ENCODE measurements at places on chromosomes 12 and 14.

GRCh38 chr12:28104903-28105864 lies 85.1 kb upstream of the CCDC91 start:
- no peak for DNase-seq

- DNase-seq, result no peak
Measured at GRCh38 chr12:121791671-121792551, 1.6 kb downstream of the RHOF start.

DNA sequence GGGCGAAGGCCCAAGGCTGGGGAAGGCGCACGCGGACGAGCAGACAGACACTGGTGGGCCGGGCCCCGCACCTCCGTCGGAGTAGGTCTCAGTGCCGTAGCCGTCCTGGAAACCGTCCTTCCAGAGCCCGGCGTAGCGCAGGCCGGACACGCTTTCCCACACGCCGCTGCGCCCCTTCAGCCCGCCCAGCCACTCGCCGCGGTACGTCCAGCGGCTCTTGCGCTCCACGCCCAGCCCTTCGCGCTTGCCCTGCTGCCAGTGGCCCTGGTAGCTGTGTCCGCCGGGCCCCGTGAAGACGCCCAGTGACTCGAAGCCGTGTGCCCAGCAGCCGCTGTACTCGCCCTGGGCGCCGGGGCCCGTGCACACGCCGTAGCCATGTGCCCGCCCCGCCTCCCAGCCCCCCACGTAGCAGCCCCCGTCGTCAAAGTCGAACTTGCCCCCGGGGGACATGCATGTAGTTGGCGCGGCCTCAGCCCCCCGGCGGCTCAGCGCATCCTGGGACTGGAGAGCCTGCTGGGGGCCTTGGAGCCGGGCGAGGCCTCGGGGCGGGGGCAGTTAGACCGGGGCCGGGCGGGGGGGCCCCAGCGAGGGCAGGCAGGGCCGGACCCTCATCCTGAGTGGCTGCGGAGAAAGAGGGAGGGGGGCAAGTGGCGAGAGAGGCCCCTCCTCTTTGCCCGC lies 1.4 kb downstream of the JPH4 start:
- no peak for DNase-seq

- DNase-seq, result peak; percentile 28
Measured at GRCh38 chr12:67269633-67270573, 745 bp downstream of the CAND1 start.

GRCh38 chr14:52443506-52443905 lies 108.8 kb downstream of the TXNDC16 start:
- no peak for DNase-seq

DNA sequence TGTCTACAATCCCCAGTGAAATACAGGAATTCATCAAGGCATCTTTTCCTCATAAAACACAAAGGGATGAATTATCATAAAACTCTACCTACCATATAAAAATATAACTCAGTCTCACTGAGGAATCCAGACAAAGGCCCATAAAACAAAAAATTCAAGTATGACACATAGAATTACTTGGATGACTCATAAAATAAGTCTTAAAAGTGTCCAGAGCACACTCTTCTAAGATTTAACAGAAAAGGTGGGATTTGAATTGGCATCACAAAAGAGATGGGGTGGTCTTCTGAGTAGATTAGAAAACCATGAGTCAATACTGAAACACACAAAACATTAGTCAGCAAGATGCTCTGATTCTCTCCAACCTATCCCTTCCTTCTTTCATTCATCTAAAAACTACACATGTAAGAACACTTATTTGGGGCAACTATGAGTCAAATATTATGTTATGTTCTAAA lies 202.7 kb upstream of the GARIN6 start:
- DNase-seq, result no peak

- no peak for DNase-seq
Measured at GRCh38 chr12:5391653-5392052, 40.3 kb upstream of the NTF3 start.

- no peak for DNase-seq
Measured at GRCh38 chr14:60753264-60754119, 18.9 kb downstream of the MNAT1 start.

GRCh38 chr12:100026241-100026640 lies 41.5 kb upstream of the ANKS1B start:
- no peak for DNase-seq

- peak; percentile 47 for DNase-seq
Measured at GRCh38 chr14:61461808-61462275, 140.5 kb downstream of the PRKCH start.

GRCh38 chr14:69980457-69981425 lies 101.5 kb downstream of the SMOC1 start:
- no peak for DNase-seq

All from NCI-H1092 (cell line).